Lung microvascular endothelial cell (primary cell): ENCODE measurements at places on chromosomes 2 and 18.

DNA sequence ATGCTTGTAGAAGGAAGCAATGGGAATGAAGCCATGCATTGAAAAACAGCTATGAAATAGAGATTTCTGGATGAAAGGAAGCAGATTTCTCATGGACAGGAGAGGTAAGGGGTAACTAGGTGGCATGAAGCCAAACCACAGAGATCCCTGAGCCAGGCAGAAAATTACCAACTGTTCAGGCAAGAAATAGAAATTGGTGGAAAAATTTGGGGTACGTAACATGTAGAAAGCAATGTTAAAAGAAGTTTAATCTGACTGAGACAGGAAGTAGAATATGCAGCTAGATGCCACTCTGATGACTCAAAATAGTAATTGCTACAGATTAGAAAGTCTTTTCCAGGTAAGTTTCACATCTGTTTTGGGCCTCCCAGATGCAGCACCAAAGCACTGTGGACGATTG lies 928.5 kb upstream of the CELF4 start:
- no peak for DNase-seq

GRCh38 chr2:73914667-73915066 lies 12.0 kb upstream of the DGUOK start:
- DNase-seq = no peak

DNA sequence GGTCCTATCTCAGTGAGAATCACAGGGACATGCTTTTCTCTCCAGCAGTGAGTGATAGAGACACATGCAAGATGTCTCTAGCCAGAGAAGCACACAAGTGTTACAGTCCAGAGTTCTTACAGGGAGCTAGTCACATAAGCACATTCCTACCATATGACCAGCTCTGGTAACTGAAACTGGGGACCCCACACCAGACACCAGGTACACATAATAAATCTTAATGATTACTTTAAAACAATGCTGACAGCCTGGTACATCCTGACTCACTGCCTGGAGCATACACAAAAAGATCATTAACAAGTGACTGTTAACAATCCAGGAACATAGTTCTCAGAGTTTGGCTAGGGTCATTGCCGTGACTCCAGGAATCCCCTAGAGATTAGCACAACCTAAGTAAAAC lies 53.6 kb downstream of the GALNT1 start:
- no peak for DNase-seq

- DNase-seq = no peak
These were observed 287.5 kb upstream of the VRK2 start for GRCh38 chr2:57759131-57759530.

GRCh38 chr2:163205589-163206254 lies 367.2 kb upstream of the KCNH7 start:
- DNase-seq = no peak

- peak; percentile 53 for DNase-seq
These were observed 22.7 kb downstream of the MGAT5 start for GRCh38 chr2:134276381-134277172.

- DNase-seq = no peak
These were observed 1193.9 kb upstream of the CELF4 start for GRCh38 chr18:38759457-38759856.

- no peak for DNase-seq
These were observed 46.4 kb upstream of the ODC1 start for GRCh38 chr2:10494351-10495066.

GRCh38 chr2:236969767-236970655 lies 115.7 kb upstream of the COPS8 start:
- DNase-seq = no peak
